ENCODE measurements at places on chromosomes 13 and 19.

GRCh38 chr13:63774133-63774532 is 2358.5 kb upstream of the PCDH20 start:
- DNase-seq, result no peak

DNA sequence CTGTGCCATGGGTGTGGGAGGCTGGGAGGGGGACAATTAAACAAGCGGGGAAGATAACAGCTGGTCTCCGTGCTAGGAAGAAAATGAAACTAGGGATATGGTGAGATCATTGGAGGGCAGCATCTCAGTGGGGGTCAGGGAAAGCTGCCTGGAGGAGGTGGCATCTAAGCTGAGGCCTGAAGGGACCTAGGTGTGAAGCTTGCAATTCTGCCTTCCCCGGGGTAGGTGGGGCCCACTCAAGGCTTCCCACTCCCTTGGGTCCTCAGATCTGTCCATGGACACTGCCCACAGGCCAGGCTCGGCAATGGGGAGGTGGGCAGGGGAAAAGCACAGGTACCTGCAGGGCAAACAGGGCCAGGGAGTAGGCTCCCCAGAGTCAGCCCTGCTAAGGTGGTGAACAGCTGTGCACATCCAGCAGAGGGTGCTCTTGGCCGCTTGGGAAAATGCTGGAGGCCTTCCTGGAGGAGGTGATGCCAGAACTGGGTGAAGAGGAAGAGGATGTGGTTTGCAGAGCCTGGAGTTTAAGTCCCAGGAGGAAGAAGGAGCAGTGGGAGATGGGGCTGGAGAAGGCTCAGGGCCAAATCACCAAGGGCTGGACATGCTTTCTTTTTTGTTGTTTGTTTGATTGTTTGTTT is 25.7 kb upstream of the CCNE1 start:
- no peak for DNase-seq

- DNase-seq, result no peak
Observed at GRCh38 chr19:31326329-31327028, 22.8 kb downstream of the TSHZ3 start.

DNA sequence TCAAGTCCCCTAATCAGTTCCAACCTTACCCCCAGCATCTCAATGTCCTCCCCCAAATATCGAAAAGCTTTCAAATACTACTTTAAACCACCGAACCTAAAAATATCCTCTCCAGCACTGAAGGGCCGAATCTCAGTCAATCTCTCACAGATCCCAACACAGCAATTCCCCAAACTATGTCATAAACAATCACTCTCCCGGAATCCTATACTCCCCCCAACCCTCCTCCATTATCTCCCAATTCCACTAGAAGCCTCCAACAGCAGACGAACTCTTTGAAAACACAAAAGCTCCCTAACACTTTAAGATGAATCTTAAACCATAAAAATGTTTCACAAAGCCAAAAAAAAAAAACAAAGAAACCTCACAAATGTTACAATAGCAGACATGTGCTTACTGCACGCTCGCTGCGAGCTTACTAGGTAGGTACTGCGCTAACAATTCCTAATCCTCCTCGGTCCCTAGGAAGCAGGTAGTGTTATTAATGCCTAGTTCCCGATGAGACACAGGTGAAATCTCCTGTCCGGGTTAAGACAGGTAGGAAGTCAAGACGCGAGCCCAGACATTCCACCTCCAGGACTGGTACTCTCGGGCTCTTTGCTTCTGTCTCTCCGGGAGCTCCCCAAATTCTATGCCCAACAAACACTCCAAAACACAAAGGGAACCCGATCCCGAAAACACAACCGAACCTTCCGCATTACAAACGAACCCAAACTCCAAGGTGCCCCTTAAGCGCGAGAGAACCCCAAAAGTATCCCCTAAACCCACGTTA is 14.2 kb downstream of the FBXO46 start:
- peak; percentile 28 for DNase-seq

DNA sequence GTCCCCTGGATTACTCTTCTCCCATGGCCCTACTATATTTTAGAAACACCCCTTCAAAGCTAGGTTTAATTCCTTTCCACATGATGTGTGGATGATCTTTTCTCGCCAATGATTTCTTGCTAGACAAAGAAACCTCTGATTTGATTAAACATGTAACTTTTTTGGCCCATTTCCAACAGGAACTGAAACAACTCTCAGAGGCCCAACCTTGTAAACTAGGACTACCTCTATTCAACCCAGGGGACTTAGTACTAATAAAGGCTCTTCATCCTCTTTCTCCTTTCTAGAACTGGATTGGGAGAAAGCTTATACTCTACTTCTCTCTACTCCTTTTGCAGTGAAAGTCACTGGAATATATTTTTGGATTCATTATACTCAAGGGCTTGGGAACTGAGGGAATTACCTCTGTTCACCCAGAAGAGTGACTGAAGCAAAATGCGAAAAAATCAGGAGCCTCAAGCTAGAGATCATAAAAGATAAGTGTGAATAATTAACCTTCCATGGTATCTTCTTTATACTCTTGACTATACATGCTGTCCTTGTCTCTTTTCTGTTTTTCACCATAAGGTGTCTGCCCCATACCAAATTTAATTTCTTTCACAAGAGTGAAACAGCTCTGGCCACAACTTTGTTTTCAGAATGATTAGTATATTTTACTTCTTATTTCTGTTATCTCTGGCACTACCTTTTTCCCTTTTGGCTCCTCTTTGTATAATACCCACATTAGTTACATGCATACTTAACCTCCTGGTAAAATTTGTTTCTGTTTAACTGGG is 977.6 kb downstream of the SLITRK5 start:
- DNase-seq, result no peak

DNA sequence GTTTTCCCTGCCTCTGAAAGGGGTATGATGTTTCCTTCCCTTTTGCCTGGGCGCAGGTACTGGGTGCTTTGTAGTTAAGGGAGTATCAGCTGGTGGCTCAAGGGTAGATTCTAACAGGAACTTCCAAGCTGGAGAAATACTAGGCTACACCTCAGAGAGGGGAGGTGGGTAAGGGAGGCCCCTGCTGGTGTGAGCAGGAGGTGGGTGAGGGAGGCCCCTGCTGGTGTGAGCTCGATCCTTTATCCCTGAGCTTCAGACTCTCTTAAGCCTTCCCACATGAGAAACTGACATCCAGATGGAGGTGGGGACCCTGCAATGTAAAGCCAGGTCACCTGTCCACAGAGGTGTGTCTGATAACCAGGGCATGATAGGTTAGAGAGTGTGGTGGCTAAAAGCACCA is 32.1 kb downstream of the CYP2B6 start:
- DNase-seq, result no peak

DNA sequence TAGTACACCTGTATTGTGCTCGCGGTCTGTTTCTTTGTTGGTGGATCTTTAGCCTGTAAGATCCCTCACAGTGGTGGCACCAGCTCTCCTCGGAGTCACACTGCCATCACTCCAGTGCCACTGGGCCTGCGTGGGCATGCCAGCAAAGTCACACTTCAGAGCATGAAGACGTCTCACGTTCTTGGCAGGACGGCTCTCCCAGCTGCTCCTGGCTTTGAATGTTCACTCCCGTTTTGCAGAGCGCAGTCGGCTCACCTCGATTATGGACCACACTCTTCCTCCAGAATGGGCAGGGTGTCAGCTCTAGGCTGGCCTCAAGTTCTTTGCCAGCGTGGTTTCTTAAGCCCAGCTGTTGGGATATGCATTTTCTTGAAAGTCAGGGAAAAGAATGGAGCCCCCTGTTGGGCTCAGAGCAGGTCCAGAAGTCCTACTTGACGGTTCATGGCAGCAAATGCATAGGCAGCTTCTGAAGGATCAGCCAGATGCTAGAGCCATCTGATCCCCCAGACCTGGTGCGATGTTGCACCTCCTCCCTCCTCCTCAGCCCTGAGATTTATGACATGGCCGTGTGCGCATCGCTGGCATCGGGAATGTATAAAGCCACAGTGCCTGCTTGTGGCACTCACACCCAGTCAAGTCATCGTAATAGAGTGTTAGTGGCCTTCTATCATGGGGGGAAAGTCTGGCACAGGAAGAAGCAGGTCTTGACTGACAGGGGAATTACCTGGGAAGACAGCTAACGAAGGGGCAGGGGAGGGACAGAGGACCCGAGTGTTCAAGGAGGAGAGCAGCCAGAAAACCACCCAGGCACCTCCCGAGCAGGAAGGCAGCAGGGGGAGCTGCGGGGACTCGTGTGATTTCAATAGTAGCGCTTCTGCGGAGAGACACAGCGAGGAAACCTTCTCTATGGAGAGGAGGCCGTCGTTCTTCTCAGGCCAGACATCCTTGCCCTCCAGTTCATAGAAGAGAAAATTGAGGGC is 40.2 kb upstream of the NPAS1 start:
- no peak for DNase-seq

- no peak for DNase-seq
Observed at GRCh38 chr13:101425623-101426022, 9.3 kb upstream of the NALCN start.

DNA sequence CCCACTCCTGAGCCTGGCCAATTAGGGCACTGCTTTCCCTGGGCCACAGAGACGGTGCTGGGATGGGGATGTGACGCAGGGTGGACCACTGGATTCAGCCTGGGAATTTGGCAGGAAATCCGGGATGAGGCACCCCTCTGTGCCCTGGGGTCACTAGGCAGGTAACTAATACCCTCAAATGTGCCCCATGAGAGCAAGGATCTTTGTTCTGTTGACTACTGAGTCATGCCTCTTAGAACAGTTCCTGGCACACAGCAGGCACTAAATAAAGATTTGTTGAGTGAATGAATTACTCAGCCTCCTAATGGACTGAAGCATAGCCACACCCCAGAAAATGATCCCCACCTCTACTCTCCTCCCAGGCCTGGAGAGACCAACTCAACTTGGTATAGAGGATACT is 15.9 kb downstream of the OPA3 start:
- DNase-seq, result peak; percentile 69

DNA sequence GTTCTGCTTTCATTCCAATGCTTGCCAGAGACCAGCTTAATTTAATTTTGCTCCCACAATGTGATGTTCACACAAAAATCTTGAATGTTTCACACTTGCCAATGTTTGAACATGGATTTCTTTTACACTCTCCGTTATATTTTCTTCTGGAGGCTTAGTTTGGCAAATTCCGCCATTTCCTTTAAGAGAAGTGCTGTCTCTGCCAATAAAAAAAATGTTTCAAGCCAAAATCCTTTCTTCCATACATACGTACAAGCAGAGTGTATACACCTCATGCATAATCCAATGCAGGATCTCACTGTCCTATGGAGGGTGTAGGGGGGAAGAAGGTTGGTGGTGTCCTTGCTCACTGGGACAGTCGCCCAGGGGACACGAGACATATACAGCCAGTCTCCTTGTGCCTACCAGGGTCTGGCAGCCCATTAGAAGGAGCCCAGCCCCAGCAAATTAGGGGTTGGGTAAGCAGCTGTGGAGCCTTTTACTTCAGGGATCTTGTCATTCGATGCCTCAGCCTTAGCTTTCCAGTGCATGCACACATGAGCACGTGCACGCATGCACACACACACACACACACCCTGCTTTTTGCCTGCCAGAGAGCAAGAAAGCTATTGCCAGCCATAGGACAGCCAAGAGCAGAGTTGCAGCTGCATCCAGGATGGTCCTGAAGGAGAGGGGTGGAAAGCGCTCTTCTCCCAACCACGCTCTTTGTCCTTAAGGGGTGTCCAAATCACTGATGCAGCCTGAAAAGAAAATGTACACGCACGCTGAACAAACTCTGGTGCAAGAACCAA is 208.3 kb downstream of the FOXO1 start:
- DNase-seq, result no peak

GRCh38 chr19:7500811-7501450 is 12.1 kb upstream of the PEX11G start:
- DNase-seq, result no peak

DNA sequence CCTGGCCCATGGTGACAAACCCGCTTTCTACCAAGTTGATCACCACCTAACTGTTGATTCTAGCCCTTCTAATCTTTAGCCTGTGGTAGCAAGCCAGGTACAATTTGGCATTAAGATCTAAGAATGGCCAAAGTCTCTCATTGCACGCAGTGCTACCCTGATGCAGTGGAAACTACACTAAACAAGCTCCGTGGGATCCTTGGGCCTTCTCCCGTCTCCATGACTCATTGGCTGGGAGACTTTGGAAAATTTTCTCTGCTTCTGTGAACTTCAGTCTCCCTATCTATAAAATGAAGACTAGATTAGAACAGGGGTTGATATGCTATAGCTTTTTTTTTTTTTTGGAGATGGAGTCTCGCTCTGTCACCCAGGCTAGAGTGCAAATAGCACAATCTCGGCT is 223.0 kb downstream of the TSHZ3 start:
- DNase-seq, result no peak

DNA sequence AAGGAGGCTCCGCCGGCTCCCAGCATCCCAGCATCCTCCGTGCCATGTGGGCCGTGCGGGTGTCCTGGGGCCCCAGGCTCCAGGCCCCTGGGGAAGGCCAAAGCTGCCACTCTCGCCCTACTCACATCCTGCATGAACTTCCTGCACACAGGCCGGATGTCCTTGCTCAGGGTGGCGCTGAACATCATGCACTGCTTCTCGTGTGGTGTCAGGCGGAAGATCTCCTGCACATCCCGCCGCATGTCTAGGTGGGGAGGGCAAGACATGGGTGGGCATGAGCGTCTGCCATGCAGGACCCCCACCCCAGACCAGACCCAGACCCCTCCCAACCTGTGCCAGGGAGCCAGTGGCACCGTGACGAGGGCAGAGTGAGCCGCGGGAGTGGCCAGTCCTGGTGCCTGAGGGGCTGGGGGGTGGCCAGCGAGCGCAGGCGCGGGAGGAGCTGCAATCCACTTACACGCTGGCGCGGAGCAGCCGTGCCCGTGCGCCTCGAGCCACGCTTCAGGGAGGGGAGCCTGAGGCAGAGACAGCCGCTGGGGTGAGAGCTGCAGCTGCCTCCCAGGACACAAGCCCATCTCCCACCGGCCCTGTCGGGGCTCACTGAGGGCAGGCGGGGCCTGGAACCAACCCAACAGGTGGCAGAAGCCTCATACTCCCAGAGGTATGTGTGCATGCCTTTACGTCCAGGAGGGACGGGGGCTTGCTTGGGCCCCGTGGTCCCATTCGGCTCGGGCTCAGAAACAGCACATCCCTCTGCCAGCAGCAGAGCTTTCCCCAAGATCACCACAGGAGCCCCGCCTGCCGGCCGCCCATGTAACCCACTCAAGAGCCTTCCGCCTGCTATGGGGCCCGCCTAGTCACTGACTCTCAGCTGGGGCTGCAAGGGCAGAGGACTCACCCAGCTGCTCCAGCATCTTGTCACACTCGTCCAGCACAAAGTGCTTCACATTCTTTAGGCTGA is 8.8 kb downstream of the DDX39A start:
- no peak for DNase-seq

DNA sequence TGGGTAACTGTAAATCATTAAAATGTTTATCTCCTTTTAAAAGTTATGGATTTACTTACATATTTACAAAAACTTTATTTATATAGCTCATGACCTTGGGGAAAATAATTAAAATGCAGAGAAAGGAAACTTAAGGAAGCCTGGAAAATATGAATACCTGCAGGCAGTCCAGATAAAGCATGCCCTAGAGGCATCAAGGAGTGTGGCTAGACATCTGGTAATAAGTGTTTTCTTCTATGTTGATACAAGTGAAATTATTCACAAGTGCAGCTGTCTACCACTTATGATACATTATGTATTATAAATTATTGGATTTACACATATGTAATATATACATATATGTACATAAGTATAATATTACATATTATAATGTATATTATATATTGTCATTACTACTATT is 207.9 kb downstream of the LMO7 start:
- DNase-seq, result no peak

- DNase-seq, result no peak
Observed at GRCh38 chr13:51783428-51784094, 20.4 kb downstream of the DHRS12 start.

Measured in fibroblast of upper back skin (primary cell).